RPMI7951 (cell line): ENCODE measurements at places on chromosomes 11 and 22.

DNA sequence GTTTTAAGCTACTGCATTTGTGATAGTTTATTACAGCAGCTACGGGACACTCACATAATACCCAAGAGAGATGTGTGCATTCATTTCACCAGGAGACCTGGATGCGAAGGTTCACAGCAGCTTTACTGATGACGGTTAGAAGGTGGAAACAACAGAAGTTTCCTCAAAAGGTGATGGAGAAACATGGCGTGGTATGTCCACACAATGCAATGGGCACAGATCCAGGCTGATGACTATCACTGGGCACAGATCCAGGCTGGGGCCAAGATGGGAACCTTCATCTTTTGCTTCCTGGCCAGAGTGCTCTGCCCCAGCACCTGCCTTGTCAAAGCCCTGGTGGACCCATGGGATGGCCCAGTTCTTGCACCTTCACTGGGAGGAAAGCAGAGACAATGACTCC is 30.6 kb upstream of the RFPL3 start:
- no peak for DNase-seq

DNA sequence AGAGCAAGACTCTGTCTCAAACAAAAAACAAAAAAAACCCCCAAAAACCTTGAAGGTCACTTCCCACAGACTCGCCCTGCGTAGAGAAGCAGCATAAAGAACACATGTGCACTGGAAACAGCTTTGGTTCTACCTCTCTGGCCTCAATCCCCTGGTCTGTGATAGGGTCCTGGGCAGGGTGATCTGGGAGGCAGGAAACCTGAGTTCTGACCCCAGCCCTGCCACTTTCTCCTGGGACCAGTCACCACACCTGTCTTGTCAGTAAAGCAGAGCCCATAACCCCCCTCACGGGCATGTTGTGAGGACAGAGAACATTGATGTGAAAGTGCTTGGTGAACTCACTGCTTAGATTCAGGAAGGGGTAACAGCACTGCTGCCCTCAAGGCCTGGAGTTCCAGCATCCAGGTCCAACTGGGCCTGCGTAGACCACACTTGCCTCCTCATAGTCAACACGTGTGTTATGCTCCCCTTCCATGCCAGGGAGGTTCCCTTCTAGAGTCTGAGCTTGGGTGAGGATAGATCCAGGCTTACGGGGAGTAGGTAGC is 11.4 kb downstream of the UCP2 start:
- DNase-seq, result no peak

DNA sequence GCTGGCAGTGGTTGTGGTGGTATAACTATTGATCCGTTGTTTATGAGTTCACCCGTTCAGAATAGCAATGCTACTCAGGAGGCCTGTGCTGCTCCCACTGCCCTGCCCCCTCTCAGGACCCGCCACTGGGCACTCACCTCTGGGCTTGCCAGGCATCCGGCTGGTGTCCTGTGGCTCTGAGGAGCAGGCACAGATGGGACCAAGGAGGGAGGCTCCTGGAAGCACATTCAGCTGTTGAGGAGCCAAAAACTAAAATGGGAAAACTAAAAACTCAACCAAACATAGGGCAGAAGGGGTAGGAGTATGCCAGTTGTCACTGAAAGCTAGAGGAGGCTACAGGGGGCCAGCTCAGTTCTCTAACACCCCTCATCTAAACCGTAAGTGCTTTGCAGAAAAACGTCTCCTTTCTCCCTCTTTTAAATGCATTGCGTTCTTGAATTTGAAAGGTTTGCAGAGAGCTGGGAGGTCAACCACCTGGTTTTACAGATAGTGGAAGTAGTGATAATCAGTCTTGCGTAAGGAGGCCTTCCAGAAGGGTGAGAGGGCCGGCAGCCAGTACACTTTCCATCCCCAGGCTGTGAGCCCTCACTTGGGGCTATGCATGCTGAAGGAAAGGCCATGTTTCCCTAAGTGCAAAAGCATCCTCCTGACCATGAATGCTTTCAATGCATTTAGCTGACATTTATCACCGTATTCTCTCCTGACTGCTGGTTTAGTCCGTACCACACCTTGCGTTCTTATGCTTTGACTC is 547.4 kb downstream of the NTM start:
- no peak for DNase-seq

DNA sequence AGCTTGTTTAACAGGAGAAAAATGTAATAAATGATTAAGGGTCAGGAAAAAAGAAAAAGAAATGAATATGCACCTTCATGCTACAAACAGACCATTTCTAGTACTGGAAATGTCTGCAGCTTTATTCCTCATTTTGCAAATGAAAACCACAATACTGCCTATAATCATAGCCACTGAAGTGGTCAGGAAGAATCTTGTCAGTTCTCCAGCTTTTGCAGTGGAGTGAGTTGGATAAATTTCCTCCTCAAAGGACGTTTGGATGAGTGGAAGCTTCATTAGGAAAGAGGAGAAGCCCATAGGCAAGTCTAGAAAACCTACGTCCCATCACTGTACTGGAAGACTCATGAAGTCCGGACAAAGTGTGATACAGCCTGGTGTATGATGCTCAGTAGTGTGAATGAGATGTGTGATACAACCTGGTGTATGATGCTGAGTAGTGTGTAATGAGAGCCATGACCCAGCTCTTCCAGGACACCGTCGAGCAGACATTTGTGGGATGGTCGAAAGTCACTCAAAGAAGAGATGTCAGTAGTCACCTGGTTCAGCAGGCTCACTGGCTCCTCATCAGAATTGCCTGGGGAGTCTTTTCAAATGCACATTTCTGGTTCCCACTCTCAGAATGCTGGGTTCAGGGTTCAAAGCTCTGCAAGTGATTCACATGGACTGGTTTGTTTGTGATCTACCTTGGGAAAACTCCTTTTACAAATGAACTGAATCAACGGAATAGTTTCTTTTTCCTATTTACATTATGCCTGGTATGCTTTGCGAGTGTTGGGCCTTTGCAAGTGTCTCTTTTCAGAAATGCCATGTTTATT is 101.3 kb downstream of the PDHX start:
- DNase-seq, result peak; percentile 59
